ENCODE measurements at places on chromosomes 3 and 15.

DNA sequence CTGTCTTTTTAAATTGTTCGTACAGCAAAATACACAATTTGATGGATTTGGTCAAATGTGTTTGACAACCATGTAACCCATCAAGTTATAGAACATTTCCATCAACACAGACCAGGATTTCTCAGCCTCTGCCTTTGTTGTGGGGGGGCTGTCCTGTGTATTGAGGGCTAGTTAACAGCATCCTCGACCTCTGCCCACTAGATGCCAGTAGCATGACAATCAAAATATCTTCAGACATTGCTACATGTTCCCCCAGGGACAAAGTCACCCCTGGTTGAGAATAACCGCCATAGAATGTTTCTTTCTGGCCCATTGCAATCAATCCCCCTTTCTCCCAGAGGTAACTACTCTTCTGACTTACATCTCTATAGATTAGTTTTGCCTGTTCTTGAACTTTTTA lies 310.1 kb upstream of the RGMA start:
- no peak for DNase-seq

DNA sequence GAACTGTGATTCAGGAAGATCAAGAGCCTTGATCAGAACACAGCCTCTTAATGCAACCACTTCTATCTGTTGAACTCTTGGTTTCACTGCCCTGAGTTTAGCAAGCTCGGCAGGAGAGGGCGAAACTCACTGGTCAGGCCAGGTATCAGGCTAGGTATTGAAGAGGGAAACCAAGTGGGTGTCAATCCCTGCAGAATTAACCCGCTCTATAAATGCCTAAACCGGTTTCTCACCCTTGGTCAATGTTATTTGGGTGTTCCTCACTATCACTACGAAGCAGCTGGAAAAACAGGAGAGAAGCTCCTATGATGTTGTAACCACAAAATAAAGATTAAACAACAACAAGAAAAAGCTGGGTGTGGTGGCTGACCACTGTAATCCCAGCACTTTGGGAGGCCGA lies 23.9 kb downstream of the LIPH start:
- no peak for DNase-seq

GRCh38 chr15:92877416-92877815 lies 22.7 kb upstream of the CHD2 start:
- no peak for DNase-seq

DNA sequence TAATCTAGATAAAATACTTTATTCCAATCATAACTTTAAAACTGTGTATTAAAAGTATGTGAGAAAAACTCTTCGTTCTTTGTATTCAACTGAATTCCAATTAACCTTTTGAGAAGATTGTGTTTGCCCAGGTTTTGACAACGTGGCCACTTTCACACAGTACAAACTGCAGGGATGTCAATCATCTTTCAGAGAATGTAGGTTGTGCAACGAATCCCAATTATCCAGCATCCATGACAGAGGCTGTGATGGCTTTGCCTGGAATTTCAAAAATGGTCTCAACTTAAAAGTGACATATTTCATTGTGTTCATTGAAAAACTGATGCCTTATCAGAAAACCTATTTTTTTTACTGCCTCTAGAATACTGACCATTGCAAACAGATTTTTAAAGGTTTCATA lies 615.1 kb upstream of the KCNMB2 start:
- DNase-seq = no peak

GRCh38 chr3:87053553-87053952 lies 62.6 kb upstream of the VGLL3 start:
- no peak for DNase-seq
